Astrocyte (in vitro differentiated cells and primary cell): ENCODE measurements at places on chromosomes 4 and X.

DNA sequence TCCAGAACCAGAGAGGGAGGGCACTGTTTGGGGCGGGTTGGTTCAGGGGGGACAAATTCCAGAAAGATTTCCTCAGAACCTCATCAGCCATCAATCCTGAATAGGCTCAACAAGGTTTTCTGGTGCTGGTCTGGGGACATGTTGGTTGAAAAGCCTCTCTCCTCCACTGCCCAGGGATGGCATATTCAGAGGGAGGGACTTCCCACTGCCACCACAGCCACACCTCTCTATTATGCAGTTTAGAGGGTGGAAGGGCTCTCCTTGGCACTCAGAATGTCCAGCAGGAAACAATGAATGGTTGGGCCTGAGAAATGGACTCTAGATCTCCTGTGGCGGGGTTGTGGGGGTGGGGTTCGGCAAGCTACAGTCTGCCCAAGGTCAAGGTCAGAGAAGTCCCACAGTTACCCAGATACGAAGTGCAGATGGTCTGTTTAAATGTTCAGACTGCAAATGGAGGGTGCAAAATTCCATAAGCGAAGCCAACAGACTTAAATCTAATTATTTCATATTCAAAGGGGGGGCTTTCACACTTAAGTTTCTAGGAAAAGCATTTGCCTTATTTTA is 70.7 kb downstream of the LEF1 start:
- DNase-seq = no peak

- peak; percentile 6 for DNase-seq
Measured at GRCh38 chr4:119329835-119330620, 8.1 kb upstream of the FABP2 start.

DNA sequence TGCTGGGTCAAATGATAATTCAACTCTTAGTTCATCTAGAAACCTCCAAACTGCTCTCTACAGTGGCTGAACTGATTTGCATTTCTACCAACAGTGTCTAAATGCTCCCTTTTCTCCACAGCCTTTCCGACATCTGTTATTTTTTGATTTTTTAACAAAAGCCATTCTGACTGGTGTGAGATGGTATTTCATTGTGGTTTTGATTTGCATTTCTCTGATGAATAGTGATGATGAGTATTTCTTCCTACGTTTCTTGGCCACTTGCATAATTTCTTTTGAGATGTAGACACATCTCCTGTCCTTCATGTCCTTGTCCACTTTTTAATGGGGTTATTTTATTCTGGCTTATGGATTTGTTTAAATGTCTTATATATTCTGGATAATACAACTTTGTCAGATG is 298.2 kb upstream of the ARSJ start:
- DNase-seq = peak; percentile 84

- DNase-seq = no peak
Measured at GRCh38 chr4:8343262-8343966, 73.9 kb downstream of the HTRA3 start.

GRCh38 chrX:13076176-13076961 is 31.9 kb upstream of the FAM9C start:
- peak; percentile 51 for DNase-seq

DNA sequence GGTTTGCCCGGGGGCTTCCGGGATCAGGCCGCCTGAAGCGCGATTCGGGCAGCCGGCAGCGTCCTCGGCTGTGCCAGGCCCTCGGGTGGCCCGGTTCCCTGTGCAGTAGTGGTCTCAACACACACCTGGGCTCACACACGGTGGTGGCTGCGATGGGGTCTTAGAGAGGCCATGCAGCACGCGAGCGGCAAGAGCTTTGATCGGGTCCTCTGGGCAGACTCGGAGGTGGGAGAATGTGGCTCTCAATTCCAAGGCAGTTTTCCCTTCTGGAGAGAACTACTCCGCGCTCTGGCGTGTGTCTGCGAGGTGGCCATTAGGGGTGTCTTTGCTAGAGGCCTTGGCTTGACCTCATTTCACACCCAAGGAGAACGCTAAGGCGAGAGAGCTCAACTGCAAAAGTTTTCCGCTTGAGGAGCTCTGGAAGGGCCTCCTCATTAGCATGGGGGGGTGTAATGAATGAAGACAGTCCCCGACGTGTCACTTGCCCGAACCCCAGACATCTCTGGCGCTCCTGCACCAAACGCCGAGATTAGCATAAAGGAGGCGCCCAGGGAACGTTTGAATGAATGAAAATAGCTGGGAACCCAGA is 771 bp upstream of the RBPJ start:
- peak; percentile 37 for DNase-seq

DNA sequence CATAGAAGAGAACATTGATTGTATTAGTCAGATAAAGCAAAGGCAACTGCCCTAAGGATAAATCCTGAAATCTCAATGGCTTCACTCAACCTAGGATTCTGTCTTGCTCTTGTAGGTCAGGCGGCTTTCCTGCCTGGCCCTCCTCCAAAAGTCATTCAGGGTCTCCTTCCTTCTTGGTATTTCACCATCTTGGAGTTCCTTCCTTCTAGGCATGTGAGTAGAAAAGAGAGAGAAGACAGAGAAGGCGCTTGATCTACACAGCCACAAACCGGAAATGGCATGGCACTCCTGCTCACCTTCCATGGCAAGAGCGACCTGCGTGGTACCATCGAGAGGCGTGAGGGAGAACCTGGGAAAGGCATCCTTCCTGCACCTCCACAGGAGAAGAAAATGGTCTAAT is 45.3 kb upstream of the HELT start:
- no peak for DNase-seq

GRCh38 chr4:150510176-150510865 is 71.6 kb upstream of the MAB21L2 start:
- DNase-seq = peak; percentile 85

GRCh38 chr4:24519649-24520048 is 64.7 kb downstream of the DHX15 start:
- peak; percentile 63 for DNase-seq

GRCh38 chr4:122765692-122766352 is 33.3 kb downstream of the BBS12 start:
- DNase-seq = peak; percentile 87

GRCh38 chr4:164613792-164614191 is 140.1 kb upstream of the SMIM31 start:
- peak; percentile 25 for DNase-seq

- DNase-seq = peak; percentile 93
Measured at GRCh38 chr4:159047478-159048165, 55.3 kb upstream of the RAPGEF2 start.

- peak; percentile 86 for DNase-seq
Measured at GRCh38 chrX:50697691-50698090, 116.3 kb downstream of the SHROOM4 start.

DNA sequence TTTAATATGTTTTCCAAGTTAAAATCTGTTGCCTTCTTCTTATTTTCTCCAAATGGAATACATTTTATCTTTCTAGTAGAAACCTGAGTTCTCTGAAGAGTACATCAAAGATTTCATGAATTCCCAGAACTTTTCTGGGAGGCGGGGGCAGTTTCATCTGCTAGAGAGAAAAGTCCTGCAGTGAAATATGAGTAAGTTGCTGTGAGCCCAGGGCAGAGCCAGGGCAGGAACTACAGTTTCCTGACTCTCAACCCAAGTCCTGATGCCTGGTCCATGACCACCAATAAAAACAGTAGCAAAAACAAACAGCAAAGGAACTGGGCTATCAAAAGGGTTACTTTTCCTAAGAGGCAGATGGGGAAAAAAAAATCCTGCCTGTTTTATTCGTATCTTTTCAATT is 239.4 kb upstream of the CTSO start:
- DNase-seq = no peak

DNA sequence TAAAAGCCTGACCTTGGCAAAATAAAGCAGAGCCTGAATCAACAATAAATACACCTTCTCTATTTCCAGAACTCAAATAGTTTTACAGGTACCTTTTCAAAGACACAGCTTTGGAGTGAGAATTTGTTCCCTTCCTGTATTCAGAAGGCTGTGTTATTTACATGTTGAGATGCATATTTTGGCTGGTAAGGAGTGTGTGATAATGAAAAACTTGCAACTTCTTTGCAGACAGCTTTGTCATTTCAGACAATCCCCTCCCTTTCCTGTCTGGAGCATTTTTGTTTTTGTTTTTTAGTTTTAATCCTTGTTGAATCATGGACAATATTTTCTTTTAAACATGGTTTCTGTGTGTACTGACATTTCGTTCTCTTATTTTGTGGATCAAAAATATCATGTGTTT is 493.8 kb downstream of the FAT4 start:
- no peak for DNase-seq

DNA sequence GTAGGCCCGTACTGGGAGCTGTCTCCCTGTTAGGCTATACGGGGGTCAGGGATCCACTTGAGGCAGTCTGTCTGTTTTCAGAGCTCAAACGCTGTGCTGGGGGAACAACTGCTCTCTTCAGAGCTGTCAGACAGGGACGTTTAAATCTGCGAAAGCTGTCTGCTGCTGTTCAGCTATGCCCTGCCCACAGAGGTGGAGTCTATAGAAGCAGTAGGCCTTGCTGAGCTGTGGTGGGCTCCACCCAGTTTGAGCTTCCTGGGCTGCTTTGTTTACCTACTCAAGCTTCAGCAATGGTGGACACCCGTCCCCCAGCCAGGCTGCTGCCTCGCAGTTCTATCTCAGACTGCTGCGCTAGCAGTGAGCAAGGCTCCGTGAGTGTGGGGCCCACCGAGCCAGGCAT is 27.3 kb upstream of the PHEX start:
- no peak for DNase-seq

- peak; percentile 40 for DNase-seq
Measured at GRCh38 chrX:103197721-103198306, 17.1 kb upstream of the BEX4 start.

DNA sequence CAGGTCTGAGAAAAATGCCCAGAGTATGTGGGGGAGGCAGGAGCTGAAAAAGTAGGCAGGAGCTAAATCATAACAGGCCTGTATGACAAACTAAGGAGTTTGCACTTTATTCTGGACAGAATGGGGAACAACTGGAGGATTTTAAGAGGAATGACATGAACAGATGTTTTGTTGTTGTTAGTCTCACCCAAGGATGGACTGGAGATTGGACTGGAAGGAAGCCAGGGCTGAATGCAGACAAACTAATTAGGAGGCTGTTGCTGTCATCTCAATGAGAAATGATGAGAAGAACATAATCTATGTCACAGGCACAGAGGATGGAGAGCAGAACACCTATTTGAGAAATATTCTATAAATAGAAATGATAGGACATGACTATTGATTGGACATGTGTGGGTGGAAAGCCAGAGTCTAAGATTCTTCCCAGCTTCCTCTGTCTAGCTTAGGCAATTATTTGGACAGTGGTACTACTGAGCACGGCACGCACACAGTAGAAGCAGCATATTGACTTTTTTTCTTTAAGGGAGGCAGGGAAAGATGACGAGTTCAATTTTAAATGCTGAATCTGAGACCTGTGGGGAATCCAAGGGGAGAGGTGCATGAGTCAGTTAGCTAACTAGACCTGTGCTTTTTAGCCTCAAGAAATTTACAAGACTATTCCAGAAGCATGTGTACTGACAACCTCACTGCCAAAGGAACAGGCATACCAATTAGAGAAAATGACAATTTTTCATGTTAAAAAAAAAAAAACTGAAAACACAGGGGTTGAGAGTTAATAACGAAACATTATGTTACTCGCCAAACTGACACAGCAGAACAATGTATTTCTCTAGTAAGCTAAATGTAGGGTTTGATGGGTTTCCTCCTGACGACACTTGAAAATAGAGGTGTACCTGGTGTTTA is 963 bp upstream of the USO1 start:
- peak; percentile 70 for DNase-seq

DNA sequence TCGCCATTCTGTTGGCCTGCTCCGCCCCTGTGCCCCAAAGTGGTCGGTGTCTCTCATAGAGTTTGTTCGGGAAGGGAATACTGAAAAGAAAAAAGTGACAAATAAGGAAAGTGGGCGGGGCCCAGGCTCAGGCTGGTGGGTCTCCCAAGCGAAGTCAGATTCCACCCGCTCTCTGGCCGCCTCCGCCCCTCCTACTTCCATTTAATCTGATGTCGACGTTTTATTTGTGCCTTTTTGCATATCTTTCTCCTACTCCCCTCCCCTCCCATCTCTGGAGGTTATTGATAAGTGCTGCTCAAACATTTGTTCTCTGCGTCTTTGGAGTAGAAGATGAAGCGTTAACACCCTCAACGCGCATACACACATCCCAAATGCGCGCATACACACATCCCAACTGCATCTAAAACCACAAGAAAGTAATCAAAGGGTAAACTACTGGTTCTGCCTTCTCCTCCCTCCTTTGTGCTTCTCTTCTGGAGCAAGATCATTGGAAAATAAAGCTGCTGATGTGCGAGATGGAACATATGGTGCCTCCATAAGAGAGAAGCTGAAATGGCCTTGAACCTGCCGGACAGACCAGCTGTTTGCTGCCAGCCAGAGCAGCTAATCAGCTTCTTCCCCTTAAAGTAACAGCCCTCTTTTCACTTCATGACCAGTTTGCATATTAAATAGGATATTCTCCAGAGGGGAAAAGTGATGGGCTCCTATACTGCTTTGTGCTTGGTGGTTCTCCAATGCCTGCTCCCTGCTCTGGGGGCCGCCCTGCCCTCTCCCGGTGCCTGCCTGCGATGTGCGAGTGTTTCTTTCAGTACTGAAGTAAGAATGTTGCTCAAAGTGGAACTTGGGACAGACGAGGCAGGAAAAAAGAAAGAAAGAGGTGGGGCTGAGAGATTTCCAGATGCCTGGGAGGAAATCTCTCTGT is 3.1 kb downstream of the MAMLD1 start:
- DNase-seq = peak; percentile 35

DNA sequence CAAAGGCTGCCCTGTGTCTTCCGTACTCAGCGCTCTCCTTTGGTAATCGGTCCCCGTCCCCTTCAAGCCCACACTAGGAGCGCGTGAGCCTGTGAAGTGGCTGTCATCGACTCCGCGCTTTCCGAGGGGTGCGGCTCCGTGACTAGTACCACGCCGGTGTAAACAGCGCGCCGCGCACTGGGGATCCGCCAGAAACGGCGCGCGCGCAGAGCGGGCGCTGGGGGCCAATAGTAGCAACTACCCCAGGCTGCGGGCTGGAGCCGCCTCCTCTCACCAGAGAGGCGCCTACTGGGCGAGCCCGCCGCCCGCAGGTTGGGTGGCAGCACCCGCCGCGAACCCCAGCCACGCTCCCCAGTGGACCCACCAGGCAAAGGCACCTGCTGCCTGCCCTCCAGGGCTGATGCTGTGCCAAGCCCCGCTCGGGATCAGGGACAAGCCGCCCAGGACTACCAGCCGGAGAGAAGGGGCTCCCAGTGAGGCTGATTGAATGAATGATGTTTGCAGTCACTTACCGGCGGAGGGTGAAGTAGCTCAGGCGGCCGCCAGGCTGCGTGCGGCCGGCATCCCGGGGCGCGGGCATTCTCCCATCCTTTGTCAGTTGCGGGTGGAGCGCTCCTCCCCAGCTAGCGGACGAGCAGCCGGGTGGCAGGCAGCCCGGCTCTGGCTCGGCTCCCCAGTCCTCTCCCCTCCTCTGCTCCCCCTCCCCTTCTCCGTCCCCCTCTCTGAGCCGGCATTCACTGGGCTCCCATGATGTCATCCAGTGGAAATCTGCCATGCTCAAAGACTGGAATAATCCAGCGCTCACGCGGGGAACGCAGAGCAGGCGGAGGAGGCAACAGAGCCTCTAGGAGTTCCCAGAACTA is 370.3 kb upstream of the SMIM31 start:
- peak; percentile 61 for DNase-seq

- DNase-seq = no peak
Measured at GRCh38 chrX:6169407-6169806, 59.3 kb downstream of the NLGN4X start.

- no peak for DNase-seq
Measured at GRCh38 chr4:169902658-169903345, 123.4 kb downstream of the MFAP3L start.

GRCh38 chr4:32932156-32932555 is 2212.0 kb downstream of the PCDH7 start:
- no peak for DNase-seq
